Right forelimb (tissue), 1 donor: ENCODE measurements at places on chromosomes 3 and 15.
A peak's percentile ranks its signal among the peaks of the same experiment; 100 is the strongest.

GRCh38 chr3:187747506-187747905 is 2.2 kb upstream of the BCL6 start:
- no peak for DNase-seq

DNA sequence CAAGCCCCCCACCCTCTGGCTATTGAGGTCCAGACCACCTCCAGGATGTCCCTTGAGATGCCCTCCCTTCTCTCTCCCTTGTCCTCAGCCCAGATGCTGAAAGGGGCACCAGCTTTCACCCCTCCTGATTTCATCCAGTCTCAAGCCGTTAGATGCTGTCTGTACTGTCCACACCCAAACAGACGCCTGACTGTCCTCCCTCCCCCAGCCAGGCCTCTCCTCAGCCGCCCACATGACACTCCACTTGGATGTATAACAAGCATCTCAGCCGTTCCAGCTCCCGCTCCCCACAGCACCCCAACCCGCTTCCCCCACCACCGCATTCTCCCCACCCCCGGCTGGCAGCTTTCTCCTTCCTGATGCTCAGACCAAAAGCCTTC is 25.0 kb upstream of the CYP11A1 start:
- peak; percentile 76 for DNase-seq

GRCh38 chr15:54519577-54519976 is 541.3 kb downstream of the UNC13C start:
- no peak for DNase-seq

GRCh38 chr3:71258116-71258515 is 325.4 kb downstream of the FOXP1 start:
- DNase-seq = no peak

DNA sequence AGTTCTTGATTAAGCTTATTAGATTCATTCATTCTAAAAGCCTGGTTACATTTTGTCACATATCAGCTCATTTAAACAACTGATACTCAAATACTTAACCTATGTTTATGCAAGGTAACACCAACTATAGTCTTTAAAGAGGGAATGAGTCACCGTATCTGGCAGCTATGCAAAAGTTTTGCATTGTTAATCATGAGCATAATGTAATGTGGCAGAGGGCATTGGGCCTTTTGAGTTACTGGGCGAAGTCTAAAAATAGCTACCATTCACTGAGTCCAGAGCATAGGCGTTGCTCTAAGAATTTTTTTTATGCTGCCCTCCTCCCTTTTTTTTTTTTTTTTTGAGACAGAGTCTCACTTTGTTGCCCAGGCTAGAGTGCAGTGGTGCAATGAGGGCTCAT is 277.7 kb upstream of the ZNF717 start:
- DNase-seq = no peak

DNA sequence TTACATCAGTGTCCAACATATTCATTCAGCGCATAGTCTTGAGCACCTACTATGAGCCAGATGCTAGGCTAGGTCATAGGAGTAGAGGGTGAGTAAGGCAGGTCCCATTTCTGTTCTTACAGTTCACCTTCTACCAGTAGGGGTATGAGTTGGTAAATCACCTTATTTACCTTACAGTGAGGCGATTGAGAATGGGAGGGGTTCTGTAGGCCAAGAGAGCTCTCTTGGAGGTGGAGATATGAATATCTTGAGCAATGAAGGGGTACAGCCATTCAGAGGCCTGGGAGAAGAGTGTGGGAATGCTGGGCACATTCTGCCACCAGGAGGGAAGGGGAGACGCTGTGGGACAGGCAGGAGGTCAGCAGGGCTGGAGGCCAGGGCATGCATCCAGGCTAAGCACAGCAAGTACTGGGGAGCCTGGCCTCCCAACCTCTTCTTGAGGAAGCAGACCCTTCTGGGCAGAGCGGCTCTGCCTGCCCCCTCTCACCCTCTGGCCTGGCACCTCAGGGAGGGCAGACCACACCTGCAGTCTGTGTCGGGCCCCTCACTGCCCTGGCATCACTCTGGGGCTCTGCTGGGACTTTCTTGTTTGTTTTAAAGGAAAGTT is 123.4 kb downstream of the EEFSEC start:
- no peak for DNase-seq

- peak; percentile 79 for DNase-seq
Measured at GRCh38 chr3:126134219-126134975, 46.0 kb downstream of the ALDH1L1 start.

GRCh38 chr3:128079823-128080222 is 27.6 kb downstream of the SEC61A1 start:
- no peak for DNase-seq

DNA sequence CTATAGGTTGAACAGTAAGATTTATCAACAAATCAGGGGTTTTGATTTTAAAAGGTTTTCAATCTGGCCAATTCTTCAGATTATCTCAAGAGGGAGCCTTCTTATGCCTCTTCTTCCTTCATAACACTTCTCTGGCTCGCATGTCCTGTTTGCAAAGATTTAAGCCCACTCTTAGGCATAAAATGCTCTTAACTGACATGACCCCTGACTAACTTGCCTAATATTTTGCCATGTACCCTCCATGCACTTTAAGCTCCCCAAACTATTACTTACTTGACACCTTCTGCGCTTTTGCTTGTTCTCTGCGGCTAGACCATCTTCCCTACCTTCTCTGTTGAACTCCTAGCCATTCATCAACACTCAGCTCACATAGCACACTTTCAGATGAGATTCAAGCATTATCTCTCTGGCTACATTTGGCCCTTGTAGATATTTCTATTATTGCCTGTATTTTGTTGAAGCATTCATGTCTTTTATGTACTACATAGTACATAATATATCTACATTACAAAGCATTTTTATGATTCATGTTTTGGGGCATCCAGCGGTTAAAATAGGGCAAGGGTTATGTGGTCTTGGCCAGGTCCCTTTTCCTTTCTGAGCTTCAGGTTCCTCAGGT is 1.0 kb upstream of the ARIH1 start:
- no peak for DNase-seq

- DNase-seq = no peak
Measured at GRCh38 chr15:20357481-20358065, 184.0 kb downstream of the GOLGA6L6 start.

- DNase-seq = no peak
Measured at GRCh38 chr15:63212050-63213004, 22.9 kb downstream of the RAB8B start.

DNA sequence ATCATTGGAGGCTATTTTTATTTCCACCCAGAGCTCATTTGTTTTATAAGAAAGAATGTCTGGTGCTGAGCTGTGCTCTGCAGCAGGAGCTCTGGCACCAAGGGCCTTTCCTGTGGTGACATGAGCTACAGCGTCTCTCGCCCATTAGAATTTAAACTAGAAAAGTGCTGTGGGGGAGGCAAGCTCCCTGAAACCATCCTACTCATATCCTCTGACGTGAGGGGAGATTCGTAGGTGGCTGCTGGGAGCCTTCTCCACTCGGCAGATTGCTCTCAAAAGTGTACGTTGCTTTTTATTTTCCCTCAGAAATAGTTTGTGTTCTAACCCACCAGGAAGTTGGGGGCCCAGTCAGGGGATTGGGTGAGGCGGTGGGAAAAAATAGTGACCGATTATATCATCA is 76.3 kb upstream of the ARHGEF3 start:
- DNase-seq = peak; percentile 50

- no peak for DNase-seq
Measured at GRCh38 chr15:44295750-44296431, 7.4 kb downstream of the GOLM2 start.

DNA sequence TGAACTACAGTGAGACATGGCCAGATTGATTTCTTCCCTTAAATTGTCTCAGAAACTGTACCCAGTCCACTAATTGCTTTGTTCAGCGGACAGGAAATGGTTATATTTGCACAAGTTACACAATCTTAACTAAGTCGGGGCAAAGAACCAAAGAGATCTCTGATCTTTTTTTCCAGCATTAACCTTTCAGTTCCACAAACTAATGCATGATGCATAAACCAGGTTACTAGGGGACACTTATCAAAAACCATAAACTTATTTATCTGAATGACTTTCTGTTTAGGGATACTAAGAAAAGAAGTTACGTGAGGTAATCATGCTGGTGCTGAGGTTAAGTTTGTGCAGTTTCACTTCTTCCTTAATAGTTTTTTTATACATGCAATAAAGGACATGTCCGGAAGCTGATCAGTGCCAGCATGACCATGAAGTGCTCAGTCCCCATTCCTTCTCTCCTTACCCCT is 22.4 kb downstream of the FNDC3B start:
- no peak for DNase-seq

DNA sequence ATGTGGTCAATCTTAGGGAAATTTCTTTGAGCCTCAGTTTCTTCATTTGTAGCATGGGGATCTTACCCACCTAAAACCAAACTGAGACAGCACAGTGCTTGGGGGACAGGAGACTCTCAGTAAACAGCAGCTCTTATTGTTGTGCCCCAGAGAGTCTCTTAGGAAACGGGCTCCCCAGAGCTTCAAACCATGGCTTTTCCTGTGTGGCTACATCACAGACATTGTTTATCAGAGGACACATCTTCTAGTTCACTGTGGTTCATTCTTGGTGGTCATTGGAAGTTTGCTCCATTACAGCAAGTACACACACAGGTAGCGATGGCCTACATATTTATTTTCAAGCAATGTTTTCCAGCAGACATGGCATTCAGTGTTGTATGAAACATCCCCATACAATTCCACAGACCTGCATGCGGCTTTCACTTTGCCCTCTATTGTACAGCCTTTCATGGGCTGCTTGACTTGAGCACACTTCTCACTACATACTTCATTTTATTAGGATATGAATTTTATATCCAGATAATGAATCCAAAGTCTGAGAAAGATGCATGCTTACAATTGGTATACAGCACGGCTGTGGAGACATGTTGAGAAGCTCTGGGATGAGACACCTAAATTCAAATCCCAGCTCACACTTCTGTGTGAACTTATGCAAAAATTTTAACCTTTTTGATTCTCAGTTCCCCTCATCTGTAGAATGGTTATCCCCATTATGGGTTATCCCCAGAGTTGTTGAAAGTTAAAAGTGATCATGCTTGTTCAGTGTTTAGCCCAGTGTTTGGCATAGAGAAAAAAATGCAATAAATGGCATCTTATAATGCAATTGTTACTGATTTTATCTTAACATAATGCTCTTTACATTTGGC is 84.8 kb upstream of the ICE2 start:
- DNase-seq = no peak

- DNase-seq = no peak
Measured at GRCh38 chr3:62805580-62806277, 69.5 kb downstream of the CADPS start.

GRCh38 chr15:67670647-67671305 is 128.3 kb downstream of the MAP2K5 start:
- DNase-seq = no peak

- DNase-seq = no peak
Measured at GRCh38 chr15:82535566-82536408, 4.5 kb downstream of the RPS17 start.

DNA sequence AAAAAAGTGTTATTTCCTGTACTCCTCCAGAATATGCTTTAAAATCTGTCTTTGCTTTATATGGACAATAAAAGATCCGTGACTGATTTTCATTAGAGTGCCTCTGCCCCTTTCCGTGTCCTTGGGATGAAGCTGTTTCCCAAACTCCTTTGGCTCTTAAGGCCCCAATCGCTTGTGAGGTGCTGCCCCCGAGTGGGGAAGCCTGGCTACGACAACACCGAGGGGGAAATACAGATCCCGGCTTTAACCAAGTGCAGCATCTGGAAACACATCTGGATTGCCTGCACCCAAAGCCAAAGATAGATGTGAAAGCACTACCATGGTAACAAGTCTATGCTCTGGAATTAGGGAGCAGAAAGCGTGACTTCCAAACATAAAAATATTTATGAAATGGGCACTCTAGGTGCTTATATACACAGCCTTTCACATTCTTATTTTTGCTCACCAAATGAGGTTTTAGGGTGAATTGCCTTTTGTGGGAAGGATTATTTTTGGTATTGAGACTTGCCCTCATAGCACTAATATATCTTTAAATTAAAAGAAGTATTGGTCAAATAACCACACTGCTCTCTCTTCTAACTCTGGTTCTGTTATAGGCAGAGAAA is 40.6 kb upstream of the ADCY5 start:
- peak; percentile 86 for DNase-seq

GRCh38 chr3:126512916-126513650 is 4.5 kb downstream of the UROC1 start:
- DNase-seq = no peak

DNA sequence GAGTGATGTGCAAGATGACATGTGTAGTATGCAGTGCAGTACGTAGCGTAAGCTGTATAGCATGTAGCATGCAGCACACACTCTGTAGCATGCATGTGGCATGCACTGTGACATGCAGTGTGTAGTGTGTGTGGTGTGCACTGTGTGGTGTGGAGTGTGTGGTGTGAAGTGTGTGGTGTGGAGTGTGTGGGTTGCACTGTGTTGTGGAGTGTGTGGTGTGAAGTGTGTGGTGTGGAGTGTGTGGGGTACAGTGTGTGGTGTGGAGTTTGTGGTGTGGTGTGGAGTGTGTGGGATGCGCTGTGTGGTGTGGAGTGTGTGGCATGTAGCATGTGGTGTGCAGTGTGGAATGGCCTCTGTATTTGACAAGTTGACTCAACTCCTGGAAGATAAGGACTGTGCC is 39.2 kb downstream of the ROPN1B start:
- peak; percentile 34 for DNase-seq

GRCh38 chr15:60800299-60801072 is 321.5 kb upstream of the ICE2 start:
- DNase-seq = no peak

DNA sequence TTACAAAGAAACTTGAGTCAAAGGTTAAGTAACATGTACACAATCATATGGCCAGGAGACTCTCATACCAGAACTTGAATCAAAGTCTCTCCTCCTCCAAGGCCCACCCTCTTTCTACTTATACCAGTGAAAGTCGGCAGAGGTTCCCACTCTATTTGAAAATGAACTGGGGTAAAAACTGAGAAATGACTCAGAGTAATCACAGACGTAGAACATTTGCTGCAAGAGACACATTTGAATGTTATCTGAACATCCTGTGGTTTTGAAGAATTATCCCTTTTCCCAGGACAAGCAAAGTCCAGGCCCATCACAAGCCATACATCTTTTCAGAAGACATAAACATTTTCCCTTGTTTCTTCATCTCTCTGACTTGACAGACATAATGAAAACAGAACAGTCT is 55.8 kb downstream of the SHOX2 start:
- DNase-seq = no peak

DNA sequence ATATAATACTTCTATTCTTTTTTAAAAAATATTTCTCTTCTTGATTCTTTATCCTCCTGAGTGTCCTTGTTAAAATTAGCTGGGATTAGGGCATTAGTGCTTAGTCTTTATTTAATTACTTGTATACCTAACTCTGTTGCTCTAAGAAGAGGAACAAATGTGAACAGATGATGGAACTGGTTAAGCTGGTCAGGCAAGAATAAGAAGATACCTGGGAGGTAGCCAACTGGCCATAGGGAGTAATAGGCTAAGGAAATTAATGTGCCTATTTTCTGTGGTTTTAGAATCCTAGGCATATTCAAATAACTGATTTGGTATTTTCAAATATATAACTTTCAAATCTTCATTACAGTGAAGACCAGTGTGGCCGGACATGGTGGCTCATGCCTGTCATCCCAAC is 54.4 kb downstream of the EIF3J start:
- DNase-seq = no peak

GRCh38 chr3:177824190-177824786 is 627.0 kb upstream of the TBL1XR1 start:
- DNase-seq = no peak

- DNase-seq = no peak
Measured at GRCh38 chr3:66518126-66518525, 17.3 kb upstream of the LRIG1 start.

GRCh38 chr15:45441686-45442085 is 63.3 kb upstream of the GATM start:
- DNase-seq = no peak
